Activated CD4-positive, alpha-beta T cell treated with anti-CD3 and anti-CD28 coated beads, Interleukin-2, amount 50 U/mL, for 24 hours (primary cell): ENCODE measurements at places on chromosomes 4 and X.

DNA sequence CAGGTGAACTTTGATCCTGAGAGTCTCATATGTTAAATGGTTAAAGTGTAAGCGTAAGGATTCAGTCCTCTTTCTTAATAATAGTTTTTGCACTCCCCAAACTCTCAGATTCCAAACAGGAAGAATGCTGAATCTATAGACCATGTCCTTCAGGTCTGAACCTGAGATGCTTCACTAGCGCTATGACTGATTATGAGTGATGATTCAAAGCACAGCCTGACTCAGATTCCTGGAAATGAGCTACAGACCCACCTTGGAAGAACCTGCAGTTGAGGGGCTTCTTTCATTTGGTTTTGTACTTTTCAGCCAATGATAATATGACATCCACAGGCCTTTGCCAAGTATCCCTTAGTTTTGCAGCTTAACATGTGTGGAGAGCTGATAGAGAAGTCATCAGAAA lies 1.4 kb downstream of the EDNRA start:
- DNase-seq = no peak

GRCh38 chr4:180190382-180190781 lies 2052.8 kb upstream of the TENM3 start:
- no peak for DNase-seq

DNA sequence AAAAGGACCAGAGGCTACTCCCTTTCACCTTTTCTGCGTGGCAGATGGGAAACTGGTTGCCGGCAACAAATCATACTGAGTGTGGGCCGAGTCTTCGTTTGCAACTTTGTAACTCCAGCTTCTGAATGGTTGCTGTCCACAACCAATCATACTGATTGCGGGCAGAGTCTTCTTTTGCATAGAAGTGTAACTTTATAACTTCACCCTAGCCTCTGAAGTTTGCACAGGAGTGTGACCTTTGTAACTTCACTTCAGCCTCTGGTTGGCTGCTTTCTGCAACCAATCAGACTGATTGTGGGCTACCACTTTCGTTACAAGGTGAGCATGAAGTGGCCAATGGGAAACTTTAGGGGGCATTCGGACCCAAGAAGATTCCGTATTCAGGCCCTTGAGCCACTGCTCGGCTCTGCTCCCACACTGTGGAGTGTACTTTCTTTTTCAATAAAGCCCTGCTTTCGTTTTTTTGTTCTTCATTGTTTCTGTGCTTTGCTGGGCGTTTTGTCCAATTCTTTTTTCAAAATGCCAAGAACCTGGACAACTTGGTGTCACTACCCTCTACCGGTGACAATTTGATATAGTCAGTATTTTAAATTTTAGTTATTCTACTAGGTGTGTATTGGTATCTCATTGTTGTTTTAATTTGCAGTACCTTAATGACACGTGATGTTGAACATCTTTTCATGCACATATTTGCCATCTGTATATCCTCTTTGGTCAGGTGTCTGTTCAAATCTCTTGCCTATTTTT lies 9.0 kb upstream of the PAGE5 start:
- DNase-seq = no peak

- no peak for DNase-seq
Measured at GRCh38 chrX:150766351-150767044, 73.3 kb downstream of the MTMR1 start.

- no peak for DNase-seq
Measured at GRCh38 chr4:146104541-146104940, 71.0 kb upstream of the LSM6 start.

DNA sequence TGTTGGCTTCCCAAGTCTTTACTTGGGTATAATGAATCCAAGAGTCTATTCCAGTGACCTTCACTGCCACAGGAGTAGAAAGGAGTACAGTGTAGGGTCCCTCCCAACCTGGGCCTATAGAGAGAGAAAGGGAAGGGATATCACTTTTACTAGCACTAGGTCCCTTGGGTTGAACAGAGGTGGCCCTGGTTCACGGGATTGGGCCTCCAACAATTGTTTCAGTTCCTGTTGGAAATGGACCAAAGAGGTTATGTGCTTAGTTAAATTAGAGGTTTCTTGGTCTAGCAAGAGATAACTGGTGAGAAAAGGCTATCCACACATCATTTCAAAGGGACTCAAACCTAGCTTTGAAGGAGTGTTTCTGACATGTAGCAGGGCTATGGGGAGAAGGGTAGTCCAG lies 57.1 kb upstream of the MED14 start:
- no peak for DNase-seq

GRCh38 chrX:1876041-1876440 lies 261.2 kb downstream of the ASMT start:
- DNase-seq = no peak

GRCh38 chr4:41181037-41181436 lies 33.3 kb downstream of the APBB2 start:
- no peak for DNase-seq

DNA sequence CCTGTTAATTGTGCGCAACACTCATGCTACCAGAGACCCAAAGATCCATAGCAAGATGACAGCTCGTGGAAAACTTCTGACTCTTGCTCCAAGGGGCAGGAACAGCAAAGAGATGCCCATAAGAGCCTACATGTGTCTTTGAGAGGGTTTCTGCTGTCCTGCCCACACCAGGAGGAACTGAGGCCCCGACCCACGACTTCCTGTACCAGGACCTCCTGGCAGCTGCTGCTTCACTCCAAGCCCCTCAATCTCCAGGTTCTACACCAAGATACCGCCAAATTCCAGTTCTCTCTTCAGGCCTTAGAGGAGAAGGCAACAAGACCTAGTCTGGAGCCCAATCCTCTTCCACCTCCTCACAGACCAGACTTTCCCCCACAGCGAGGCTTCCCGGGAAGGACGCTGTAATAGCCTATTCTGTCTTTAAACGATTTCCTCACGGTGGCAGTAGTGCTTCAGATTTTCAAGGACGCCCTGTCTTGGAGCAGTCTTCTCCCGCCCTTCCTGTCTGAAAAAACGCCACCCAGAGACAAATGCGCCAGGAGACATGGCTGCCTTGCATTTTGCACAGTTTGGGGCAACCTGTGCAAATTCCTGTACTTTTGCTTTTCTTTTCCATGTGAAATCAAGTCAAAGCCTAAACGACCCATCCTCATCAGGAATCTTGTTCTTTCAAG lies 230.2 kb upstream of the STK26 start:
- DNase-seq = no peak

- DNase-seq = no peak
Measured at GRCh38 chr4:28772788-28773187, 1912.1 kb downstream of the STIM2 start.

DNA sequence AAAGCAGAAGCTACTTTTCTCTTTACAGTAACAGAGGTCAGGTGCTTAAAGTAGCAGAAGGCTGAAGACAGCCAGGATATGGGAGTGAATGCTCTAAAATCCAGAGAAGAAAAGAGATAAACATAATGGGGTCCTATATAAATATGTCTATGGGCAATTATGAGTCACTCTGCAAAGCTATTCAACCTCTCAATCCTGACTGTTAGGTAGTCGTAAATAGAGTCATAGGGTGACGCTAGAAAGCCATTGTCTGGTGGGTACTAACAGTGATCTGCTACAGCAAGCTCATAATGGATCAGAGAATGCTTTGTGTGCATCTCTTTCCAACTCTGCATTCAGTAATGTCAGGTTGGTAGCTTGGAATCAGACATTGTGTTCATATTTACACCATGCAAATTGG lies 53.5 kb upstream of the PDE5A start:
- no peak for DNase-seq

DNA sequence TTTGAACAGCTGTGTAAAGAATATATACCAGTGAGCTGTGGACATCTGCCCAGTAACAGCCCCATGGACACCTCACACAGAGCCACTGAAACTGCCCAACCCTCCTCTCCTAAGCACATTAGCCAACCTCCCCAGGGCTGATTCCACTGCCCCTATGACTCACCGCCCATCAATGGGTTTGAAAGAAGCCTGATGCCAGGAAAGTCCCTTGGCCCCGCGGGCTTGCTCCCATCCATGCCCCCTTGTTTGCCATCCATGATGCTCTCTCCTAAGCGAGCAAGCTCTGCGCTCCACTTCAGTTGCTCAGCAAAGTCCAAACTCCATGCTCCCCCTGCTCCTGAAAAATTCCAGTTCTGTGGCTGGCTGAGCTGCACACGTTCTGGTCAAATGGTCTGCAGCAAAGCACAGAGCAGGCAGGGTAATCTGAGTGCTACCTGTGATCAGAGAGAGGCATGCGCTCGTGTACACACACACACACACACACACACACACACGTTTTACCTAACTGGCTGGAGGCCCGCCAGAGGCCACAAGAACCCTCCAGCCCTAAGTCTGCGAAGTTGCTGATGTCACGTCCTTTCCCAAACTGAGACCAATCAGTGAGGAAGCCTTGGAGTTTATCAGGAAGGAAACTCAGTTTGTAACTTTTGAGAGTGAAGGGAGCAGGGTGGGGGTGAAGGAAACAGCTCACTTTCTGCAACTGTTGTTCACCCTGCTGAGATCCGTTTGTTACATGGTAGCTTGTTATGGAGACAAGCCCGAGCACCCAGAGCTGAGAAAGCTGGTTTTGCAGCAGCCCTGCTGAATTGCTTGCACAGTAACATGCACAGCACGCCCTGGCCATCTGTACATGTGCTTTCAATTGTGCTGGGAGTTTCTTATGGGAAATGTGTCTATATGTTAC lies at the start of gene ASB9:
Gene ASB9 (minus strand): TSS at position 466 of the 904 bp plus-strand sequence. CDS start 209 bp downstream, at position 257.
- no peak for DNase-seq

GRCh38 chr4:36208893-36209473 lies 35.3 kb downstream of the ARAP2 start:
- DNase-seq = no peak

- no peak for DNase-seq
Measured at GRCh38 chr4:87560802-87561201, 31.6 kb upstream of the SPARCL1 start.

DNA sequence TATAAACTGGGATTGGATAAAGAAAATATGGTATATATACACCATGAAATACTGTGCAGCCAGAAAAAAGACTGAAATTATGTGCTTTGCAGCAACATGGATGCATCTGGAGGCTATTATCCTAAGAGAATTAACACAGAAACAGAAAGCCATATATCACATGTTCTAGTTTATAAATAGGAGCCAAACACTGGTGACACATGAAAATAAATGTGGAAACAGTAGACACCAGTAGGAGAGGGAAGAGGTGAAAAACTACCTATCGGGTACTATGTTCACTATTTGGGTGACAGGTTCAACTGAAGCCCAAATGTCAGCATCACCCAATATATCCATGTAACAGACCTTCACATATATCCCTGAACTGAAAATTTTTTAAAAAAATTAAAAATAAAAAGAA lies 725.1 kb downstream of the C4orf33 start:
- no peak for DNase-seq

- DNase-seq = no peak
Measured at GRCh38 chr4:14916554-14917297, 85.6 kb upstream of the CPEB2 start.
